ENCODE measurements at places on chromosomes 1 and 21.

DNA sequence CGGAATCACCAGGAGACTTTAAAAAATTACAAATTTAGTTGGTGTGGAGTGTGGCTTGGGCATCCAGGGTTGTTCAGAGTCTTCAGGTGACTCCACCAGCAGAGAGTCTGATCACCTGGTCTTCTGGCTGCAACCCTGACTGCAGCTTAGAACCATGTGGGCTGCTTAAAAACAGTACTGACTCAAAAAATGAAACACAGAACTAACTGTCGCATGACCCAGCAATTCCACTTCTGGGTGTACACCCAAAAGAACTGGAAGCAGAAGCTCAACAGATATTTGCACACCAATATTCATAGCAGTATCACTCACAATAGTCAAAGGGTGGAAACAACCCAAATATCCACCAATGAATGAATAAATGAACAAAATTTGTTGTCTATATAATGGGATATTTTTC lies 17.3 kb downstream of the TLR5 start:
- no peak for DNase-seq

DNA sequence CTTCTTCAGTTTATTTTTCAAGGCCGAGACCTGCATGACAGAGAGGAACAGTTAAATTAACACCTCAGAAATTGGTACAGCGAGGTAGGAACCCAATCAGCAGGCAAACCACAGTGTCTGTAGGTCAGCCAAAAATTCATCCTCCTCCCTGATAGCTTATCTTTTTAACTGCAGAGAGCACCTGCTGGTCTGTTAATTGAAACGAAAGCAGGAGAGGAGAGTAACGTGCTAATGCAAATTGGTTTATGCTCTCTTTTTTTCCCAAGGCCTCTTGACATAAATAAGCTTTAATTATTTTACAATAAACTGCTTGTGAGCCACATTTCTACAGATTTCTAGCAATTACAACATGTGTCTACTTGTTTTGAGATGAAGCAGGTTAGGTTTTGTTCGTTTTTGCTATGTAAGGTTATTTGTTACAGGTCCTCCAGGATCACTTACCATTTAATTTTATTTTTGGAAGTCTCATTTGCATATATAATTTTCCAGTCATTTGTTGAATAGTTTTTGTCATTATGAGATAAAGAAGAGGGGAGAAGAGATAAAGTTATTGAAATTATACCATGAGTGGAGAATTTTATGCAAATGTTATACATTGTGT lies 179.9 kb downstream of the DENND1B start:
- no peak for DNase-seq

GRCh38 chr1:202662081-202662480 lies 48.2 kb downstream of the SYT2 start:
- no peak for DNase-seq

GRCh38 chr1:228913626-228914414 lies 178.5 kb downstream of the RHOU start:
- DNase-seq = no peak

DNA sequence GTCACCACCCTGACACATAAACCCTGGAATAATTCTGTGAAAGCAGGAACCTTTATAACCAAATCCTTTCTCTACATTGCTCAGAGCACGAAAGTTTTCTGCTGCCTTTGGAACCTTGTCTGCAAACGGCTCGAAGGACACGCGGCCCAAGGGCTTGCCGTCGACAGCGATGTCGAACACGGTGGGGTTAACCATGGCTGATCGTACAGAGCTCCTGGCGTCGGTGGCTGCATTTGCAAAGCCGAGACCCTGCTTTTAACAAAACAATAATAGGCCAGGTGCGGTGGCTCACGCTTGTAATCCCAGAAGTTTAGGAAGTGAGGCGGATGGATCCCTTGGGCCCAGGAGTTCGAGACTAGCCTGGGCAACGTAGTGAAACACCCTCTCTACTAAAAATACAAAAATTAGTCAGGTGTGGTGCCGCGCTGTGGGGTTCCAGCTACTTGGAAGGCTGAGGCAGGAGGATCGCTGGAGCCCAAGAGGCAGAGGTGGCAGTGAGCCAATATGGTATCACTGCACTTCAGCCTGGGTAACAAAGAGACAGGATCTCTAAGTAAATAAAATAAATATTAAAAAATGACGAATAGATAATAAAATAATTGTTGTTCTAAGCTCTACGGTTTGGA lies 2.2 kb upstream of the EIF2B3 start:
- no peak for DNase-seq
